ENCODE measurements at places on chromosomes 2 and 18.
A peak's percentile ranks its signal among the peaks of the same experiment; 100 is the strongest.

- DNase-seq = peak; percentile 83
These were observed at the start of gene CNRIP1 for GRCh38 chr2:68319398-68320117. TSS of gene CNRIP1 (minus strand) at chr2:68319949. CDS start at chr2:68319400, 549 bp downstream.

GRCh38 chr2:138565230-138565598 is 63.6 kb downstream of the SPOPL start:
- no peak for DNase-seq

GRCh38 chr2:26716340-26716739 is 23.8 kb downstream of the KCNK3 start:
- DNase-seq = no peak

DNA sequence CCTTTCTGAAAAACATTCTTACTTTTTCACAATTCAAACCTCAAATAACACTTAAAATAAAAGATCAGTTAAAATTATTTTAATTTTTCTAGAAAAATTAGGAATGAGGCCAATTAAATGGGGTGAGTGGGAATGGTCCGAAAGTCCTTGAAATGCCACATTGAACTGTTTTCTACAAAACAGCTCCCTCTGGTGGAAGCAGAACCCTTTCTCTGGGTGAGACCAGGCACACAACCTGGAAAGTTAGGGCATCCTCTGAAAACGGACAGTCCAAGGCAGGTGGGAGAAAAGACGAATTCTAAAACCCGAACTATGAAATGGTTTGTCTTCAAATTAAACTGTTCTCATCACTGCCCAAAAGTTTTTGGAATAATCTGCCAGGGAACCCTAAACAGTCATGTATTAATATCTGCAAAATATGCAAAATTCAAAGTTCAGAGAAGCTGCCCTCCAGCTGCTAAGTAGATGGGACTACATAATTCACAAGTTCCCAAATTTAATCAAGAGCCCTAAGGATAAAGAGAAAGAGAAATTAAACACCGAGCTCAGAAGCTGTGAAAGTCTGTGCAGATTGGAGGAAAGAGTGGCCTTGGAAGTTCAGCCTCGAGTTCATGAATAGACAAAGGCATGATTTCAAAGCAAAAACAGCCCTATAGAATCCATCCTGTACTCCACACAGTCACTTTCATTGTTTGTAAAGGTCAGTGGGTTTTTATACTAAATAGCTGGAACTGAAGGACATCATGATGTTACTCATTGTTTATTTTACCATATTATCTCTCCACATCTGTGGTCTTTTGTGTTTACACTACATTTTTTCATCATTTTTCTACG is 108.3 kb downstream of the PIEZO2 start:
- DNase-seq = peak; percentile 75

GRCh38 chr2:67996772-67997527 is 65.9 kb downstream of the C1D start:
- DNase-seq = no peak

- peak; percentile 55 for DNase-seq
These were observed 98.3 kb upstream of the ZBTB14 start for GRCh38 chr18:5393779-5394178.

Measured in cardiac fibroblast (primary cell).